CD4-positive, alpha-beta T cell treated with Interferon alpha-2 for 1 hour (primary cell): ENCODE measurements at places on chromosomes 2 and 18.

GRCh38 chr2:238649123-238649522, 198.8 kb upstream of the TWIST2 start:
- no peak for DNase-seq

GRCh38 chr2:26725521-26725820, 32.9 kb downstream of the KCNK3 start:
- no peak for DNase-seq

DNA sequence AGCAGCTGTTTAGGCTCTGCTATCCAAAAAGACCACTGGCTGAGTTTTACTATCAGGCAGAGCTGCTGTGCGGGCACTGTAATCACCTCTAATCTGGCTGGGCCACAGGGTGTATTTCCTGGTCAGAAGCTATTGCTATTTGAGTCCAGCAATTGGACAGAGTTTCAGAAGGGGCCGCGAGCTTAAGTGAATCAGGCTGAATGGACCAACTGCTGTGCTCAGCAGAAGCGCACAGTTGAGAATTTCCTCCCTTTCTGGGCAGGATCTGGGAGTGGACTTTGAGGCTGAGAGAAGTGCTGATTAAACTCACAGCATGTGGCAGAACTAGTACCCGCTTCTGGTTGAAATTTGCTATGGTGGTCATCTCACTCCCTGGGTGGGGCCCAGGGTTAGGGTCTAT, 251.8 kb downstream of the INSIG2 start:
- DNase-seq = no peak

DNA sequence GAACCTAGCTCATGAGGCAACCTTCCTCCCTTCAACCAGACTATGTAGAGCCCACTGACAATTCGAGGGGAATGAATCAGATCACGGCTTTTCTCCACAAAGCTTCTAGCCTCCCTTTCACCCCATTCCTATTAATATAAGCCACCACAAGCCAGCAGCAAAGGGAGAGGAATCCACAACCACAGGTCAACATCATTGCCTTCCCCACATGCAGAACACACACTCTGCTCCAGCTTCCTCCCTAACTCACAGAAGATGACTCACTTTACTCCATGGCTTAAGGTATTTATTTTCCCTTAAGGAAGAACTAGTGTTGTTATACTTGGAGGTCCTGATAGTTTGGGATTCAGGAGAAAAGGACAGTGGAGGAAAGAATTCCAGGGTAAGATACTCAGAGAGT, 272.2 kb downstream of the C1D start:
- no peak for DNase-seq

GRCh38 chr18:23131693-23132319, 3.5 kb upstream of the CABLES1 start:
- DNase-seq = peak; percentile 78

DNA sequence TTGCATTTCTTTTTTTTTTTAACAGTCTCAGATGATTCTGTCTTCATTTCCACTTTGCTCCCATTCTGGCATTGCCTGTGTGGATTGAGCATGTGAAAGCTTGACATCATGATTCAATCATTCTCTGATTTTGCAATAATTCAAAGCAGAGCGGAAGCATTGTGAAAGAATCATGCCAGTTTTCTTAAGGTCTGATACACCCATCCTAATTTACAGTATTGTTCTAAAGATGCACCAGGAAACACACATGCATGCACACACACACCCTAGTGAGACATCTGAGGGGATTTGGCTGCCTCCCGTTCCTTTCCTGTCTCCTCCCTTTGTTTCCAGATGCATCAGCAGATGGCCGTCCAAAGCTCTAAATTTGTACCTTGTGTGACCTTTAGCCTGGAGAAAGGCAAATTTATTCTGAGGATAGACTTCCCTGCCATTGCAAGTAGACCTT, 97.3 kb downstream of the FMNL2 start:
- peak; percentile 3 for DNase-seq

DNA sequence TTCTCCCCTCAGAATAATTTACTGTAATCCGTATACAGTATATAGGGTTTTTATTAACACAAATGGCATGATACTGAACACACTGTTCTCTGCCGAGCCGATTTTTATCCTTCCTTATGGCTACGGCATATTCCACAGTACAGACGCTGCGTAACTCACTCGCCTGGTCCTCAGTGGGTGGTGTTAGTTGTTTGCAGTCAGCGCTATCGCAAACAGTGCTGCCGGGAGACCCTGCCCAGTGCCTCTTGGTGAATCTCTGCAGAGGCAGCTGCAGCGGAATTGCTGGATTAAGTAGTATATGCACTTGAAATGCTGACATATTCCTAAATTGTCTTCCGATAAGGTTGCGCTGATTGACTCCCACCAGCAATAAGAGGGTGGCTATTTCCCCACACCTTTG, 73.9 kb downstream of the MARCO start:
- DNase-seq = no peak

DNA sequence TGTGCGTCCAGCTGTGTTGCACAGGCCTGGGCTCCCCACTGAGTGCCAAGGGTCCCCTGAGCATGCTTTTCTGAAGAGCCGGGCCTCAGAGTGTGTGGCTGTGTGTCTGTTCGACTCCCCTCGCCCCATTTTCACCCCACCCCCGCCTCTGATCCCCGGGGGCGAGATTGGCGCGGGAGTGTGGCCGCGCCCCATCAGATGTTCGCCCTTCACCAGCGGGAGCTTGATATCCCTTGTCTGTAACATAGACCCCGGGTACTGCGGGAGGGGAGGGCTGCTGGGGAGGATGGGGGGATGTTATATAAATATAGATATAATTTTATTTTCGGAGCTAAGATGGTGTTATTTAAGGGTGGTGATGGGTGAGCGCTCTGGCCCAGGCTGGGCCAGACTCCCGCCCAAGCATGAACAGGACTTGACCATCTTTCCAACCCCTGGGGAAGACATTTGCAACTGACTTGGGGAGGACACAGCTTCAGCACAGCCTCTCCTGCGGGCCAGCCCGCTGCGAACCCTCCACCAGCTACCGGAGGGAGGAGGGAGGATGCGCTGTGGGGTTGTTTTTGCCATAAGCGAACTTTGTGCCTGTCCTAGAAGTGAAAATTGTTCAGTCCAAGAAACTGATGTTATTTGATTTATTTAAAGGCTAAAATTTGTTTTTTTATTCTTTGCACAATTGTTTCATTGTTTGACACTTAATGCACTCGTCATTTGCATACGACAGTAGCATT, 1.5 kb downstream of the RHOB start:
- DNase-seq = no peak

- DNase-seq = peak; percentile 17
These were observed 11.3 kb upstream of the MLPH start for GRCh38 chr2:237475704-237476141.

GRCh38 chr2:132503701-132504100, 87.1 kb downstream of the GPR39 start:
- no peak for DNase-seq

DNA sequence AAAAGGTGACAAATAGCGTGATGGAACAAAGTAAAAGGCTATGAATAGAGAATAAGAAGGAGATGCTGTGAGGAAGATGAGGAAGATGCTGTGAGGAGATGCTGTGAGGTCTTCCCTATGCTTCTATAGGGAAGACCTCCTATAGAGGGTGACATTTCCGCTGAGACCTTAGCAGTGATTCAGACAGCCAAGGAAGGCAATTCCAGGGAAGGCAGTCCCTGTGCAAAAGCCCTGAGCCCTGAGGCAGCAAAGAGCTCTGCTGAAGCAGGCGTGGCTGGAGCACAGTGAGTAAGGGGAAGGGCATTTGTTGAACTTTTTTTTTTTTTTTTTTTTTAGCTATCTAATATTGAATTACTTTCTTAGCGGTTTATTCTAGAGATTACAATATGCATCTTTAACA, 142.7 kb upstream of the FOSL2 start:
- DNase-seq = no peak

- no peak for DNase-seq
These were observed 97.7 kb downstream of the INO80D start for GRCh38 chr2:205988274-205988673.

DNA sequence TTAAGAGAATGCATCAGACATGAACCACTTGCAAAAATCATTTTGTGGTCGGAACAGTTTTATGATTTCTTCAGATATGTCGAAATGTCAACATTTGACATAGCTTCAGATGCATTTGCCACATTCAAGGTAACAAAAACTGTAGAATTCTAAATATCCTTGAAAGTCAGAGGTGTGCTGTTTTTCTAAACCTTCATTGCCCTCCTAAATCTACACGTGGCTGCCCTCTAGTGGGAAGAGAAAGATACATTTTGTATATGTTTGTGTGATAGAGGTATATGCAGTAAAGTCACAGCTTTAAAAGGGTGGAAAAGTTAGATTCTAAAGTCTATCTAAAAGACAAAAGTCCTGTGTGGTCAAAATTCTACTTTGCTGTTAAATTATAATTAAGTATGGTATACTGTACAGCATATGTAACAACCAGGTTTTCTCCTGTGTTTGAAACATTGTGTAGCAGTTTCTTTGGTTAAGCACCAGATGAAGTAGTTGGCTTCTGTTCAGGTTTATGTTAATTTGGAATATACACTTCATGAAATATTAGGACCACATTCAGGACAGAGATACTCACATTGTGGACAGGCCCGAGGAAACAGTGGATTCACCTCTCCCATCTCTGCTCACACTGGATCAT, 65.9 kb upstream of the ITM2C start:
- DNase-seq = peak; percentile 26

DNA sequence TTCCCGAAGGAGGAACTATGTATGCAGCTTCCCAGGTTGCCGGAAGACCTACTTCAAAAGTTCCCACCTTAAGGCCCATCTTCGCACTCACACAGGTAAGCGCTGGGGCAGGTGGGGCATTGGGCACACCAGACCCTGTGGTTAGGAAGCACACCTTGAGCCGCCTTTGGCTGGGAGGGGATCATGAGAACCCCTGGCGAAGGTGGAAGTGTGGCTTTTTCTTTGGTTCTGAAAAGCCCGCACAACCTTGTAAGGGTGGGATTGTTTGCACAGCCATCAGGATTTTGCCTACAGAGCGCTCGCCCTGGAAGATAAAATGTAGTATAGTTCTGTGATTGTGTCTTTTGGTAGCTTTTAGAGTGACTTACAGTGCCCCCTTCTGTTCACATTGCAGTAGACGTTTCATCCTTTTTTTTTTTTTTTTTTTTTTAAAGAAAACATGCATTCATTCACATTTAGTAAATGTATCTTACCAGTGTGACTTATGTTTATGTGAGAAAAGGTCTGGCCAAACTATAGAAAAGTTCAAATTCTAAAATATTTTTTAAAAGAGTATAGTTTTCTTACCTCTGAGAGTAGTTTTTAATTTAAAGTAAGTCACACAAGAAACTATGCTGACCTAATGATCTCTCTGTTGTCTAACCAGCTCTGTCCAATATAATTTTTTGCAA, 5.3 kb downstream of the KLF11 start:
- DNase-seq = no peak

DNA sequence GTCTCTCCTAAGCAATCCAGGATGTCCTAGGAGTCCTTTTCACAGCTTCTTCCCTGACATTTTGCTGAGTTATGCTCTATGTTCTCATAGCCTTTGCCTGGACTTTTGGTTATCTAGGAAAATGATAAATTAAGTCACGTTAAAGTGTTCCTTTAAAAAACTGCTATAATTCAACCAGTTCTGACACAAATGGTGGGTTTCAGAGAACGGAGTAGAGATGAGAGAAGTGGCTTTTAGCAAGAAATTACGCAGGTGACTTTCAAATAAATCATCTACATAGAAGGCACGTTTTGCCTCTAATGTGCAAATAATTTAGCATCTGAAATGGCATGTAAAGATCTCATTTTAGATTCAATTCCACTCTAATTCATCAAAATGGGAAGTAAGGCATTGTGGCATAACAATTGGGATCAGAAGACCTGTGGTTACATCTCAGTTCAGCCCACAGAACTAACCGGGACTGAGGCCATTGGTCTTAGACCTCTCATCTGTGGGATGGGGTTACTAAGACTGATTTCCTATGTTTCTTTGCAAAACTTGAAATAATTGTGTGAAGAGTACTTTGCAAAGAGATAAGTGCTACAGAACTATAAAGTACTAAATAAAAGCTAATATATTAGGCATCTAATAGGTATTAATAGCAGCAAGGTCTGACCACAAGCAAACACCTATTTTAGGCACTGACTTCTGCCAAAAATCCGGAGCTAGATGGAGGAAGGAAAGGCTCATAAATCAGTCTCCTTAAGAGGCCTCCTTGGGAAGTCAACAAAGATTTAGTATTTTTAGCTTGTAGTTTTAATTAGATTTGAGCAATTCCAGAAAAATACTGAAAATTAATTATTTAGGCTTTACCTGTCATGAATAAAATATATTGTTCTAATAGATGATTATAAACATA, 211.4 kb downstream of the PIEZO2 start:
- DNase-seq = no peak

- no peak for DNase-seq
These were observed 328.7 kb downstream of the ZNF804A start for GRCh38 chr2:184927040-184927439.

DNA sequence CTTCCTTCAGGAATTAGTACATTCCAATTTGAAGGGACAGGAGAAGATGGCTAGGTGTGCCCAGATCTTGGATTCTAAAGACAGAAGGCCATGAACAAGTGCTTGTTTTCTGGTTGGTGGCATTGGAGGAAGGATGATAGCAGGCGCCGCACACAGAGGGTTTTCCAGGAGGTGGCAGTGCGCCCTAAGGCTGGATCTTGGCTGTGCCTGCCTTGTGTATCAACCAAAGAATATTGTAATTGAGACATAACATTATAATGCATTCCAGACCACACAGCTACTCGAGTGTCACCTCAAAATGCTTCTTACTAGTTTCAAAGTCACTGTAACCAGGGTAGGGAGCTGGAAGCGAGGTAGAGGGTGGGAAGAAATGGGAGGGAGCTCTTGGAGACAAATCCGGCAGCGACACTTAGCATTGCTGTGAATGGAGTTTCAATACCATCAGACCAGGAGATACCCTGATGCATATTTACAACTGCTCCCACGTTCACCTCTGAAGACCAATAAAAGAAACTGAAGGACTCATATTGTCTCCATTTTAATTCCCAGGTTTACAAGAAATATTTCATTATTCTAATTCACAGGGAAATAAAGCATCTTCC, 42.5 kb downstream of the CPO start:
- peak; percentile 41 for DNase-seq

DNA sequence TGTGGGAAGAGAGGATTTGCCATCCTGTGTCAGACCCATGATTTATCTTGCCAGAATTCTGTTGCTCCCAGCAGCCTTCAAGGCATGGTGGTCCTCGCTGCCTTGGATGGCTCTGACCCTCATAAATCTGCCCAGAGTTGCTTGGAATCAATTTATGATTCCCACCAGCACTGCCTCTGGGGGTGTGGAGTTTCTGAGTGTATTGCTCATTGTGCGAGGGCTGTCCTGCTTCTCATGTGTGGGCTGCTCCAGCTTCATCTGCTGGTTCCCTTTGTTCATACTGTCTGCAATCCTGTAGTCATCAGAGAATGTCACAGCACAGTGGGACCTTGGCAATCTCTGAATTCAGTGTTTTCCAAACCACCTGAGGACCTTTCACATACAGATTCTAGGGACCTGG, 139.8 kb downstream of the CLIP4 start:
- no peak for DNase-seq
